ENCODE measurements at places on chromosomes 5 and 9.
A peak's percentile ranks its signal among the peaks of the same experiment; 100 is the strongest.

DNA sequence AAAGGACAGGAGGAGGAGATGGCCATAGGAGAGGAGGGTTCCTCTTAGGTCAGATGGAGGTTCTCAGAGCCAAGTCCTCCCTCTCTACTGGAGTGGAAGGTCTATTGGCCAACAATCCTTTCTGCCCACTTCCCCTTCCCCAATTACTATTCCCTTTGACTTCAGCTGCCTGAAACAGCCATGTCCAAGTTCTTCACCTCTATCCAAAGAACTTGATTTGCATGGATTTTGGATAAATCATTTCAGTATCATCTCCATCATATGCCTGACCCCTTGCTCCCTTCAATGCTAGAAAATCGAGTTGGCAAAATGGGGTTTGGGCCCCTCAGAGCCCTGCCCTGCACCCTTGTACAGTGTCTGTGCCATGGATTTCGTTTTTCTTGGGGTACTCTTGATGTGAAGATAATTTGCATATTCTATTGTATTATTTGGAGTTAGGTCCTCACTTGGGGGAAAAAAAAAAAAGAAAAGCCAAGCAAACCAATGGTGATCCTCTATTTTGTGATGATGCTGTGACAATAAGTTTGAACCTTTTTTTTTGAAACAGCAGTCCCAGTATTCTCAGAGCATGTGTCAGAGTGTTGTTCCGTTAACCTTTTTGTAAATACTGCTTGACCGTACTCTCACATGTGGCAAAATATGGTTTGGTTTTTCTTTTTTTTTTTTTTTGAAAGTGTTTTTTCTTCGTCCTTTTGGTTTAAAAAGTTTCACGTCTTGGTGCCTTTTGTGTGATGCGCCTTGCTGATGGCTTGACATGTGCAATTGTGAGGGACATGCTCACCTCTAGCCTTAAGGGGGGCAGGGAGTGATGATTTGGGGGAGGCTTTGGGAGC, 3.1 kb downstream of the EGR1 start:
- DNase-seq = peak; percentile 46

DNA sequence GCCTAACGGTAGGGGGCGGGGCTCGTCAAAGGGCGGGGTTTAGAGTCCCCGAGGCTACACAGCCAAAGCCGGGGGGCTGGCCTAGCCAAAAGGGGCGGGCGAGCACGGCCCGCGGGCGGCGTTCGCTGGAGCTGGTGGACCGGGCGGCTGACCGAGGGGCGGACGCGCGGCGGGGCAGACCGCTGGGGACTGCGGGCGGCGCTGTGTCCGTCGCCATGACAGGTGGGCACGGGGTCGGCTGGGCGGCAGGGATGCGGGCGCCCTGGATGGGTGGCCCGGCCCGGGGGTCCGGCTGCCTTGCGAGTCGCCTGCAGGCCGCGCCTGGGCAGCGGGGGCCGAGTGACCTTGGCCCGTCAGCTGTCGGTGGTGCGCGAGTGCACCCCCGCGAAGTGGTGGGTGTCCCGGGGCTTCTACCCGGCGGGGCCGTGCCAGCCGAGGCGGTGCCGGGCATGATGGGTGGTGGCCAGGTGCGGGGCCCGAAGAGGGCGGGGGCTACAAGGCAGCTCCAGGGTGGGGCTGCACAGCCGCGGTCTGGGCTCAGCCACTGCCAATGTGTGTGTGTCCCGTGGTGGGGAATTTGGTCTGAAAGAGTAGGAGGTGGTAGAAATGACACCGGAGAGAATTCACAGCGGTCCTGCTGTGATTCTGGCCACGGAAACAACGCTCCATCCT, at the start of gene CARD19:
TSS of gene CARD19 (plus strand) at position 87 of the 672 bp plus-strand sequence. CDS start at position 216, 129 bp downstream.
- no peak for DNase-seq

- no peak for DNase-seq
These were observed 248.6 kb downstream of the TMEM232 start for GRCh38 chr5:110477911-110478310.

- no peak for DNase-seq
These were observed 86.8 kb upstream of the TBC1D2 start for GRCh38 chr9:98342098-98342819.

DNA sequence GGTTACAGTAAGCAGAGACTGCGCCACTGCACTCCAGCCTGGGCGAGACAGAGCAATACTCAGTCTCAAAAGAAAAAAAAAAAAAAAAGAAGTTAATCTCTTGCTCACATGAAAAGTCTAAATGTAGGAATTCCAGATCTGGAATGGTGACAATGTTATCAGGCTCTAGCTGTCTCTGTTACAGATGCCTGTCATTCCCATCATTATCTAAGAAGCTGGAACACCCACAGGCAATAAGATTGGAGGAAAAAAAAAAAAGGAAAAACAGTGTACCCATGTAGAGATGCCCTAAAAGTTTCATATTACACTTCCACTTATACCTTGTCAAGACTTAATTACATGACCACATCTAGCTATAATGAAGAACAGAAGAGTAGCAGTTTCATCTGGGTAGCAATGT, 38.2 kb downstream of the PTBP3 start:
- no peak for DNase-seq

GRCh38 chr9:95669253-95669652, 152.5 kb upstream of the PTCH1 start:
- DNase-seq = no peak

- DNase-seq = no peak
These were observed 26.2 kb upstream of the ERGIC1 start for GRCh38 chr5:172807766-172808311.

- DNase-seq = no peak
These were observed 796.4 kb upstream of the ACO1 start for GRCh38 chr9:31588006-31588405.

GRCh38 chr5:170488570-170488969, 15.2 kb upstream of the KCNIP1 start:
- DNase-seq = no peak

DNA sequence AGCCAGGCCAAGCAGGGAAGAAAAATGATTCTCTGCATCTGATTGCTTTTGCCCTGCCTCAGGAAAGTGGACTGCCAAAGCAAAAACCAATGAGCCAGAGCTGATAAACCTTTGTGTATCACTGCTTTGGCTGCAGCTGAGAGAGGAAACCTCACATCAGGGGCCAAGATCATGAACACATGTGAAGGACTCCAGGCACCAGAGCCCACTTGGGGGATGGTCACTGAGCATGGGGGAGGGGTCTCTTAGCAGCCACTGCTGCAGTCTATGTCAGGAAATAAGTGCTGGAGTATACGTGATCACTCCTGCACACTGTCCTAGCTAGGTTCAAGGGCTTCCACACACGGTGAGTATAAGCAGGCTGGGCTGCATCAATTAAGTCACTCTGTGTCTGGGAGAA, 229.9 kb downstream of the SPOCK1 start:
- no peak for DNase-seq

DNA sequence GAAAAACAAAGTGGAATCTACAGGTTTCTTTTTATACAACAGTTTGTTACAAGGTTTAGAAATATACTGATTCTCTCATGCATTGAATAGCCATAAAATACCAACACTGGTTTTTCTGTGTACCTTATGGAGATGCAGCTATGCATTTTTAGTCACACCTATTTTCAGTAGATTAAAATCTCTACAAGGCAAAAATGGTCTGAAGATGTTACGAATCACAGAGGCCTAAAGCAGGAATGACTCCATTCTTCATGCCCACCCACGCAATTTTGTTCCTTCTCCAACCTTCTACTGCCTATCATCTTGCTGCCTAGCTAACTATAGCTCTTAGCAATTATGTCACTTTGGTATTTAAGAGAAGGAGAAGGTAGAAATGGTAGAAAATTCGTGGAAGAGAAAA, 9.9 kb downstream of the PLK2 start:
- no peak for DNase-seq

DNA sequence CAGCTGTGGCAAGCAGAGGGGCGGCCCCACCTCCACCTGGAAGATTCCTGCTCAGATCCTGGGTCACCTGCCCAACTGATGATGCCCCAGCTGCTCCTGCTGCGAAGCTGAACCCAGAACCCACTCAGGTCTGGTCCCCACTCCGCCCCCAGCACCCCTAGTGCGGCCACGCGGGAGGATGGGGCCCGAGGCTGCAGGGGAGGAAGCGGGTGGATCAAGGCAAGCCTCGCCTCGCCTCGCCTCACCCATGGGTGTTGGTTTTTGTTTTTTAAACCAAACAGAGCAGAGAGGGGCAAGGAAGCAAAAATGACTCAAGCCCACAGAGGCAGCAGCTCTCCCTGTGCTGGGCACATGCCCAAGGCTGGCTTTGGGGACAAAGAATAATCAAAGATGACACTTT, 23.2 kb downstream of the ABO start:
- DNase-seq = no peak

DNA sequence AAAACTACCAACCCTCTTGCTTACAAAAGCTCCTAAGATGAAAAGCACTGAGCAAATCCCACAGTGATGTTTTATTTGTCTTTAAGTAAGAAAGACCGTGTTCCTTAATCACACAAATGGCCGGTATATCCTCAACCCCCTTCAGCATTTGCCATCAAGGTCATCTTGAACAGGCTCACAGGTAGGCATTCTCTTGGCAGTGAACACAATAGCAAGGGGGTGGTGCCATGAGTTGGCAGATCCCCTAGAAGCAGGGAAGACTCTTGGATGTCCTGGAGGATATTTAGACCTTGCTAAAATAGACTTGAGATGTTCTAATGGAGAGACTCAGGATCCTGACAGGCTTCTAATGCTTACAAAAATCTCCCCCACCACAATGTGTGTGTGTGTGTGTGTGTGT, 323.0 kb downstream of the SPOCK1 start:
- no peak for DNase-seq

DNA sequence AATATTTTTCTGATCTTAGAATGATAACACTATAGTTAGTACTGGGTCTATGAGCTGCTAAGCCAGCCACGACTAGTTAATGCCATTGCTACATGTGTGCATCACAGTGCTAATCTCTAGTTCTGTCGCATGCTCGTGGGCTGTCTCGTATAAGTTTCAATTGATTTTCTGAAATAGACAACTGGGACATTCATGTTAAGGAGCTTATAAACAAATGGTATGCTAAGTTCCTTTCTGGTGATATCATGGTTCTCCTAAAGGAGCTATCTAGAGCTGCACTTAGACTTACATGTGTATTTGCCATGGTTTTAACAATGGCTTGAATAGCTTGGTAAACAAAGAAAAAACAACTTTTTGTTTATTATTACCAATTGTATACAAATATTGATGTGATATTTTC, 46.2 kb downstream of the F2RL2 start:
- no peak for DNase-seq

DNA sequence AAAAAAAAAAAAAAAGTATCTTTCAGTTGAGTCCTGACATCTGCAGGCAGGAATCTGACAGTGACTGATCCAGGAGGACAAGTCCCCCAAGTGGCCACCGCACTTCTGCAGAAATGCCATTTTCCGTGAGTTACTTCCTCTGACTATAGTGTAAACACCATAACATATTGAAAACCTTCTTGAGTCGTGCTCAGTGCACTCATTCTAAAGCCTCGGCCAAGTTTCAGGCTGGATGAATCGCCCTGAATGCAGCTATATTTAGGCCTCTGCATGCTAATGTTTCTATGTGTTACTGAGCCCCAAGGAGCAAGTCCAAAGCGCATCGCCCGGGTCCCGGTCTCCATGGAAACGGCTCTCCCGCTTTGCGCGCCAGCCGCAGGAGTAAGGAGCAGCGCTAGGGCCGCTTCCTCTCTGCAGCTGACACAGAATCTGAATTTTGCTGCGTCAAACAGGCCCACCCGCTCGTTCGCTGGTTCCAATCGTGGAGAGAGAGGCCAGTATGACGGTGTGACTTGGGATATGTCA, 335.4 kb downstream of the MSX2 start:
- no peak for DNase-seq

DNA sequence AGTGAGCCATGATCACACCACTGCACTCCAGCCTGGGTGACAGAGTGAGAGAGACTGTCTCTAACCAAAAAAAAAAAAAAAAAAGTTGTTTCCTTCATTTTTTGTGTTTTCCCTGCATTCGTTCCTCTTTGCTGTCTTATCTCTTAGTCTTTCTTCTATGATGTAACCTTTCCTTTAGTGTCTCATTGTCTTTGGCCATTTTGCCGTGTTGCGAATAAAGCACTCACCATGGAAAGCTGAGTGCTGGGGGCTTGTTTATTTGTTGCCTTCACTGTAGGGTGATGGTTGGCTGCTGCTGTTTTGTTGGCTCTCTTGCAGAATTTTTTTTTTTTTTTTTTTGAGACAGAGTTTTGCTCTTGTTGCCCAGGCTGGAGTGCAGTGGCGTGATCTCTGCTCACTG, 7.7 kb downstream of the EHMT1 start:
- DNase-seq = no peak

DNA sequence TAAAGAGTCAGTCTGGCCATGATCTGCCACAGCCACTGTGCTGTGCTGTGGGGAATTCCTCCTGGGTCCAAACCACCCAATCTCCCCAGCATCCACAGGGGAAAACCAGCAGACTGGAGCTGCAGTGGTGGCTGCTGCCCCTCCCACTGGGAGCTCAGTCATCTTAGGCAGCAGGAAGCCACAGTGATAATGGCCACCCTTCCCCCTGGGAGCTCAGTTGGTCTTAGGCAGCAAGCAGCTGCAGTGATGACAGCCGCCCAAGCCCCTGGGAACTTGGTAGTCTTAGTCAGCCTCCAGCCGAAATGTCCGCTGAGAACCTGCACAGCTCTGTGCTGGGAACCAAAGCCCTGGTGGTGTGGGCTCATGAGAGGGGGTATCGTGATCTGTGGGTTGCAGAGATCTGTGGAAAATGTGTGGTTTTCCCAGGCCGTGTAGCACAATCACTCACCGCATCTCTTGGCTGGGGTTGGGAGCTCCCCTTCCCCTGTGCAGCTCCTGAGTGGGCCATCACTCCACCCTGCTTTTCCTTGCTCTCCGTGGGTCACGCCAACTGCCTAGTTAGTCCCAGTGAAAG, 38.4 kb upstream of the SMIM15 start:
- no peak for DNase-seq

GRCh38 chr5:135171336-135171735, 137.3 kb upstream of the PITX1 start:
- DNase-seq = no peak

- no peak for DNase-seq
These were observed 24.9 kb upstream of the ELAVL2 start for GRCh38 chr9:23850690-23851629.

GRCh38 chr9:121582641-121583040, 68.8 kb upstream of the DAB2IP start:
- no peak for DNase-seq

DNA sequence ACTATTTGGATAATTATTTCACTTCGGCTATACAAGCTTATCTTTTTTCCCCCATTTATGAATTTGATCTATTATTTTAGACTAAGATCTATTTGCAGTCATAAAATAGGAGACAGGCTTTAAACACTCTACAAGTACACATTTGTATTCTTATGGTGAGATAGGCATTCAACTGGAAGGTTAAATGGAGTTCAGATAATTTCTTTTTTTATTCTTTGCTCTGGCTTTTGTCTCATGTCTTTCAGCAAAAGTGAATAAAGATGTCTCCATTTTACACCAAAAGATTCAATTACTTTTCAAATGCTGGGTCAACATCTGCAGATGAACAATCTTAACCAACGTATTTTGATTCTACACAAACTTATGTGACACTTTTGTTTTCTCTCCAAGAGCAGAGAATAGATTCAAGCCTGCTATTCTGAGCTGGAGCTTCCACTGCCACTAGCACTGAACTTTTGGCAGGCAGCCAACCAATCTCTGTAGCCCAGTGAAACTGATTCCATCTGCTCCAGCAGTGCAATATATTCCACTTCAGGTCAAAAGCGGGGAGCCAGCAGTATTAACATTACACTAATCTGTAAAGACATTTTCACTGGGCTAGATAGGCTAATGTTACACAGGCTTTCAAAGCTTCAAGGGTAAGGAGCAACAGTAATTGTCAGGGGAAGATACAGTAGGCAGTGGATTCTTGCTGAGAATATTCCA, 452.0 kb upstream of the ZNF608 start:
- no peak for DNase-seq

Measured in stimulated activated CD8-positive, alpha-beta memory T cell treated with anti-CD3 and anti-CD28 coated beads, Interleukin-2, amount 100 ng/mL, for 1 hour (primary cell).